Esophagus squamous epithelium (tissue), 5 donors: ENCODE measurements at places on chromosomes 3 and 15. TPM values are rescaled to one million over a fixed set of nuclear protein-coding genes. Genes with fewer than 3 reads are reported as not detected.

DNA sequence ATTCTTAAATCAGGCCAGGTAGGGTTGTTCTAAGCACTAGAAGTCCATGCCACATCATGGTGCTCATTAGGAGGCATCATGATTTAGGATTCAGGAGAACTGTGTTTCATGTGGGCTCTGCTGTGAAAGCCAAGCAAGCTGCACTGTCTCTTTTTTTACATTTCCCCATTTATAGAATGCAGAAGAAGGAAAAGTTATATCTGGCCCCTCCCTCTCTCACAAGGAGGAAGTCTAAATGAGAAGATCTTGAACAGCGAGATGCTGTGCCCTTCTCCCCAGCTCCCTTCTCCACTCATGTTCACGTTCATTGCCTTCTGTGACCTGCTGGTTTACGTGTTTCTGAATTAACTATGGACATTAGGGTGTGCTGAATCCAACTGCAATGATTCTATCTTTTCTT is 178.5 kb upstream of the RASGRP1 start:
- no peak for DNase-seq

The C3orf49 gene
- total RNA-seq: not detected

The SLC28A2 gene
- not detected for total RNA-seq

- no peak for DNase-seq
These were observed 10.8 kb upstream of the CCDC39 start for GRCh38 chr3:180690061-180690460.

DNA sequence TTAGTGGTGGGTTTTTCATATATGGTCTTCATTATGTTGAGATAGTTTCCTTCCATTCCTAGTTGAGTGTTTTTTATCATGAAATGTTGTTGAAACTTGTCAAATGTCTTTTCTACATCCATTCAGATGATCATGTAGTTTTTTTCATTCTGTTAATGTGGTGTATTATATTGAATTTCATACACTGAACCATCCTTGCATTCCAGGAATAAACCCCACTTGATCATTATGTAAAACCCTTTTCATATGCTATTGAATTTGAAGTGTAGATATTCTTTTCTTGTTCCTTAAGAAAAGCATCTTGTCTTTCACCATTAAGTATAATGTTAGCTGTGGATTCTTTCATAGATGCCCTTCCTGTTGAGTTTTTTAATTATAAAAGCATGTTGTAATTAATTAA is 42.9 kb downstream of the PIAS1 start:
- DNase-seq: no peak

DNA sequence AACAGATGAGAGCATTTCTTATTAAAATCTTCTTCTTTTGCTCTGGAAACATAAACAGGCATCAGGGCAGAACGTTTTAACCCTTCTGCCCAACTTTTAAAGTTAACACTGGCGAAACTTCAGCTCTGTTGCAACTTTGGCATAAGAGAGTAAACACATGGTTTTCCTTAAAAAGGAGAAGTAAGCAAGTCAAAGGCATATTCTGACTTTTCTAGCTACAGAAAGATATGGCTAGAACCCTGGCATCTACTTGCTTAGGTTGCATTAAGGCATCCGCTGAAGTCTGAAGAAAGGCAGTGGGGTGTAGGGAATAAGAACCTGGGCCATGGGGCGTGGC is 13.3 kb upstream of the IL16 start:
- no peak for DNase-seq

- DNase-seq: no peak
These were observed 138.0 kb upstream of the BHLHE40 start for GRCh38 chr3:4841225-4841624.

GRCh38 chr3:106413683-106414082 is 544.9 kb upstream of the CBLB start:
- DNase-seq: no peak

DNA sequence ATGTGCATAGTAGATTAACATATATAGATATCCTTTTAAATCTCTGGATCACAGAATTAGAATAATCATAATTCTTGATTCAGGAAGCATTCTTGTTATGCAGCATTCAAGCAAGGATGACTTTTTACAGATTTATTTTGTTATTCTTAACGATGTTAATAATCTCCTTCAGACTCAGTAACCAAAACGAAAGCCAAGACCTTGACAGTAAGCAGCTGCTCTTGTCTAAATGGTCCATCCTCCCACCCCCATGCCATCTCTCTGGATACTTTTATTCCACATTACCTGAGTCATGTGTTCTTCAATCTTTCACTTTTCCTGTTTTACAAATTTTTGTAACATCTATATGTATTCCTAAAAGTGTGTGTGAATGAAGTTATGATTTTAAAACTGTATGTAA is 33.3 kb upstream of the GPR171 start:
- DNase-seq: no peak

GRCh38 chr15:82046666-82047452 is 1.0 kb upstream of the MEX3B start:
- peak; percentile 44 for DNase-seq

DNA sequence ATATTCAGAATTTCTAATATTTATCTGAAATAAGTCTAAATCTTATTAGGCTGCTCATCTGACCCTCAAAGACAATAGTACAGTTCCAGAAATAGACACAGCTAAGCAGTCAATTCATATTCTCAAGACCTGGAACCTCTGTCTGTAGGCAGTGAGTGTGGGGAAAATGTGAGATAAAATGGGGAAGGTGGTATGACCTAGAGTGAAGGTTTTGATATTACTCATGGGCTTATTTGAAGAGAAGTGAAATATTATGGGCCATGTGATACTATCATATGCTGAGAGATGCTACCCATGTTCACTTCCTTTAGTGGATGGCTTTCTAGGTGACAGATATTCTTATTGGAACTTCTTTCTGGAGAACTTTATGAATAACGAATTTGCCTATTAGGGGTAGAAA is 33.5 kb downstream of the TGFBR2 start:
- DNase-seq: no peak

DNA sequence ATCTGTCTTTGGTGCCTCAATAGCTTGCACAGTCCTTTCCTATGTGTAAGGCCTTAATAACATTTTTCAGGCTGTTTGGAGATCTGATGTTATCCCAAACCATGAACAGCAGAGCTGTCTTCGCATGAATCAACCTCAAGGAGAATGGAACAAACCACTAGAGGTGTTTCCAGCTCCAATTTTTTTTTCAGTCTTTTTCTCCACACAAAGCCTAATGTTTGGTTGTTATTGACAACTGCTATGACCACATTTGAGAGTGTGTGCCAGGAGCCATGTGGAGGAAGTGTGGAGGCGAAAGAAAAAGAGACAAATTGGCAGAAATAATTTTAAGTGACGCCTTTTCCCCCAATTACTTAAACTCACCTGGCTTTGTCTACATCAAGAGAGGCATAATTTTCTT is 38.7 kb downstream of the RTP4 start:
- DNase-seq: no peak

DNA sequence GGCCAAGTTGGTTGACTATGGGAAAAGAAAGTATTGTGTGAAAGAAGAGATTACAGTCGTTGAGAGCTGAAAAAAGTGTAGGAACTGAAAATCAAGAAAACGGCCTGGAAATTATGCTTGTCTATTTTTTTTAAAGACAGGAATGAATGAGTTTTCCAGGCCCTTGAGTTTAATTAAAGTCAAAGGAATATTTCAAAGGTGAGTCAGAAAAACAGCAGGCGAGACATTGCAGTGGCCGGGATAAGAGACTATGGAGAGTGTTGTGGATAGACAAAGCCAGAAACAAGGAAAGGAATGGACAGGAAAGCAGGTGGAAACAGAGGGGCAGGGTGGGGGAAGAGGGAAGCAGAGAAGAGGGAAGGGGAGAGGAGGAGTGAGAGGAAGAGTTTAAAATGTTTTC is 275.1 kb upstream of the LRTM1 start:
- no peak for DNase-seq

DNA sequence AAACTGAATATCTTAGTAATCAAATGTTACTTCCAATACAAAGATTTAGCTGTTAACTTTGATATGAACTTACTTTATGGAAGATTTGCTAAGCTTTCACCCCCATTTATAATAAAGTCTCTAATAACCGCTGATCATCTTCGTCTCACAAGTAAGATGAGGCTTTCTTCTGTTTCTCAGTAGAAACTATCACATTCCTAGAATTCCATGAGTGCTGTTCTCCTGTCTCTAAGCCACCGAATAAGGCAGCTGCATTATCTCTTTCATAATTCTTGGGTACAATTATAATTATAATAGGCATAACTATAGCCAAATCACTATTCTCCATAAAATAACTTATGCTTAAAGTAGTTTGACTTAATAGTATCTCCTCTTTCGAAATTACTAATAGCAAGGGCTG is 18.3 kb upstream of the SETMAR start:
- DNase-seq: no peak

- no peak for DNase-seq
These were observed 88.1 kb downstream of the CORO2B start for GRCh38 chr15:68666812-68667450.

- DNase-seq: no peak
These were observed 3.9 kb upstream of the SAMD7 start for GRCh38 chr3:169907476-169907875.
